ENCODE measurements at places on chromosomes 13 and 19. TPM values are rescaled to one million over a fixed set of nuclear protein-coding genes. Genes with fewer than 3 reads are reported as not detected.

The CGB1 gene
- not detected for total RNA-seq

The KIRREL2 gene
- total RNA-seq: not detected

The NUMBL gene
- 32.9 TPM for total RNA-seq

The FGF21 gene
- not detected for total RNA-seq

The ZNF541 gene
- total RNA-seq: not detected

The GSX1 gene
- total RNA-seq: not detected

The KIR3DL2 gene
- total RNA-seq: not detected

The RXFP2 gene
- total RNA-seq: not detected

The CKM gene
- total RNA-seq: not detected

The ZNF443 gene
- 4.8 TPM for total RNA-seq

The CASP14 gene
- not detected for total RNA-seq

The NUP62 gene
- total RNA-seq: 56.9 TPM

The KLK11 gene
- total RNA-seq: not detected

The PCP2 gene
- total RNA-seq: not detected

The COX6B2 gene
- not detected for total RNA-seq

The FFAR3 gene
- not detected for total RNA-seq

The GJB2 gene
- not detected for total RNA-seq

The MAP4K1 gene
- total RNA-seq: 0.53 TPM

The AP1M2 gene
- total RNA-seq: not detected

The ZNF681 gene
- 1.1 TPM for total RNA-seq

The OSCAR gene
- total RNA-seq: not detected

The ZNF610 gene
- total RNA-seq: 3.1 TPM

The DOCK6 gene
- total RNA-seq: 113 TPM

The ZNF799 gene
- total RNA-seq: 5.6 TPM

The OR7D2 gene
- 0.22 TPM for total RNA-seq

The CDC34 gene
- total RNA-seq: 69.9 TPM

The VASP gene
- 178 TPM for total RNA-seq

The ZNF613 gene
- 4.9 TPM for total RNA-seq

The METTL21C gene
- total RNA-seq: not detected
